ENCODE measurements at places on chromosomes 7 and 10.

GRCh38 chr7:151836191-151836926 is 40.6 kb downstream of the PRKAG2 start:
- no peak for DNase-seq

GRCh38 chr7:1252540-1253090 is 19.9 kb downstream of the UNCX start:
- DNase-seq: no peak

GRCh38 chr10:48501226-48501625 is 103.6 kb downstream of the ARHGAP22 start:
- no peak for DNase-seq

DNA sequence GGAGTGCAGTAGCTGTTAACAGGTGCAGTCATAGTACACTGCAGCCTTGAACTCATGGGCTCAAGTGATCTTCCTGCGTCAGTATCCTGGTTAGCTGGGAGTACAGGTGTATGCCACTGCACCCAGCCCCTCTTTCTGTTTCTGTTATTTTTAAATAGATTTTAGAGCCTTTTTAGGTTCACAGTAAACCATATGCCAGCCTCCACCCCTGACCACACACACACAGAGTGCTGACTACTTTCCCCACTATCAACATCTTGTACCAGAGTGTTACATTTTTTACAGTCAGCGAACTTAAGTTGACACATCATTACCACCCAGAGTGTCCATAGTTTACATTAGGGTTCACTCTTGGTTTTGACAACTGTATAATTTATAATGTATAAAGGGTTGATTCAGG is 32.1 kb downstream of the MARCHF5 start:
- DNase-seq: no peak

- DNase-seq: no peak
These were observed 120.2 kb upstream of the SP8 start for GRCh38 chr7:20906801-20907453.

DNA sequence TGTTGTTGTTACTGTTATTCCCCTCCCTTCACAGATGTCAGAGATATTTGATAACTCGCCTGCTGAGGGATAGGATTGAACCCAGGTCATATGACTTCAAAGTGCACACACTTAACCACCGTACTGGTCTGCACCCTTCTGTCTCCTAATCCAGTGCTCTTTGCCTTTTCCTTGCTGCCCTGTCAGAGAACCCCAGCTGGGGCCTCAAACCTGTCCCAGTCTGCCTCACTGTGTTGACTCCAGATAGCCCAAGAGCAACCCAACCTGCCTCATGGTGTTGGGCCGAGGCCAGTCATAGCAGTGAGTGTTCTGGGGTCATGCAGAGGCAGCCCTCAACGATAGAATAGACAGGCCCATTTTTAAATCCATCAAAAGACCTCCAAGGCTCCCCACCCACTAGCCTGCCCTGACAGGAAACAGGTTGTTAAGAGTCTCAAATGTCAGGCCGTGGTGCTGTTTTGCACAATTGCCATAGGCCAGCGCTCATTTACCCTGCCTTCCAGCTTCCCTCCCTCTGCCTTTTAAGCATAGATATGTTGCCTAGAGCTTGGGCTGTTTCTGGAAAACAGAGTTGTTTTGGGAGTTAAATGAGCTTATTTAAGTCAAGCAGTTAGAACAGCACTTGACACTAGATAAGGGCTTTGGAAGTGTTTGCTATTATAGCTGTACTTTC is 37.0 kb upstream of the PDCD4 start:
- no peak for DNase-seq

DNA sequence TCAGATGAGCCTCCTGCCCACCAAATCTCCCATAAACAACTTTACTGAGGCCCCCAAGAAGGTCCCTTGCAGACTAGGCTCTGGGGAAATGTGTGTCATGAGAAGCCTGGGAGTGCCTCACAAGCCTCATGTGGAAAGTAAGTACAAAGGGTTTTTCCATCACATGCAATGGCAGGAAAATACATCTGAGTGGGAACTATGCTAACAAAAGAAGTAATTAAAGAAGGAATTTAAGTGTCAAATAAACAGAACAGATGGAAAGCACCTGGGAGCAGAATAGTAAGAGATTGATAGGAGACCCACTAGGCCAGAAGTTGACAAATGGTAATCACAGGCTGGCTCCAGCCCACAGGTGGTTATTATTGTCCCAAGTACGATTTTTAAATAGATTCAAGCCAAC is 20.5 kb downstream of the GSAP start:
- no peak for DNase-seq

Data from HCT116 (cell line).